ENCODE measurements at places on chromosomes 4 and X.

DNA sequence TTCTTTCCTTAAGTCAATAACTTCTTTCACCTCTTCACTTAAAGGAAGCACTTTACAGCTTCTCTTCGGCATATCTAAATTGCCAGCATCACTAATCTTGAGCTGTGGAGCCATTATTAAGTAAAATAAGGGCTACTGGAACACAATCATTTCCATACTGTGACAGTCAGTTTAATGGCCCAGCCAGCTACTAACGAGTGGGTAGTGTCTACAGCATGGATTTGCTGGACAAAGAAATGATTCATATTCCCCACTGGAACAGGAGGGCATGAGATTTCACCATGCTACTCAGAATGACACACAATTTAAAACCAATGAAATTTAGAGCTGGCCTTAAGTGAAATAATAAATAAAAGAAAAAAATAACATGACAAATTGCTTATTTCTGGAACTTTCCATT is 72.1 kb downstream of the DDIT4L start:
- no peak for DNase-seq

DNA sequence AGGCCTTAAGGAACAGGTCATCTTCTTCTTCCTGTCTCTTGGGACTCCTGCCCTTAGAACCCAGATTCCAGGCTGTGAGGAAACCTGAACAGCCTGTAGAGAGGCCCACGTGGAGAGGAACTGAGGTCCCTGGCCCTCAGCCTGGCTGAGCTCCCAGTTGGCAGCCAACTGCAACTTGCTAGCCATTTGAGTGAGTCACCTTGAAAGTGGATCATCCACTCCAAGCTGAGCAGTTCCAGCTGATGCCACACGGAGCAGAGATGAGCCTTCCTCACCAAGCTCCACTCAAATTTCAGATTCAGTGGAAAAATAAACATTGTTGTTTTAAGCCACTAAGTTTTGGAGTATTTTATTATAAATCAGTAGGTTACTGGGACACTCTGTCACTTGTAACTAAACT is 392.5 kb downstream of the BCOR start:
- DNase-seq = no peak

GRCh38 chr4:101005659-101006058 is 341.7 kb downstream of the PPP3CA start:
- no peak for DNase-seq

DNA sequence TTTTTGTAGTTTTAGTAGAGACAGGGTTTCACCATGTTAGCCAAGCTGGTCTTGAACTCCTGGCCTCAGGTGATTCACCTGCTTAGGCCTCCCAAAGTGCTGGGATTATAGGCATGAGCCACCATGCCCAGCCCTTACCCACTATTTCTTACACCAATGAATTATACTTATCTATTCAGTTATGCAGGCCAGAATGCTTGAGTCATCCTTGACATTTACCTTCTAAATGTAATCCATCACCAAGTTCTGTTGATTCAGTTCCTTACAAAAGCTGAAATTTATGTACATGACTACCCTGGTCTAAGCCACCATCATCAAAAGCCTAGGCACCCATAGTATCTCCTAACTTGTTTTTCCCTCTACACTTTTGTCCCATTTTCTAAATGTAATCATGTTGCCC is 585.7 kb downstream of the IL15 start:
- no peak for DNase-seq

DNA sequence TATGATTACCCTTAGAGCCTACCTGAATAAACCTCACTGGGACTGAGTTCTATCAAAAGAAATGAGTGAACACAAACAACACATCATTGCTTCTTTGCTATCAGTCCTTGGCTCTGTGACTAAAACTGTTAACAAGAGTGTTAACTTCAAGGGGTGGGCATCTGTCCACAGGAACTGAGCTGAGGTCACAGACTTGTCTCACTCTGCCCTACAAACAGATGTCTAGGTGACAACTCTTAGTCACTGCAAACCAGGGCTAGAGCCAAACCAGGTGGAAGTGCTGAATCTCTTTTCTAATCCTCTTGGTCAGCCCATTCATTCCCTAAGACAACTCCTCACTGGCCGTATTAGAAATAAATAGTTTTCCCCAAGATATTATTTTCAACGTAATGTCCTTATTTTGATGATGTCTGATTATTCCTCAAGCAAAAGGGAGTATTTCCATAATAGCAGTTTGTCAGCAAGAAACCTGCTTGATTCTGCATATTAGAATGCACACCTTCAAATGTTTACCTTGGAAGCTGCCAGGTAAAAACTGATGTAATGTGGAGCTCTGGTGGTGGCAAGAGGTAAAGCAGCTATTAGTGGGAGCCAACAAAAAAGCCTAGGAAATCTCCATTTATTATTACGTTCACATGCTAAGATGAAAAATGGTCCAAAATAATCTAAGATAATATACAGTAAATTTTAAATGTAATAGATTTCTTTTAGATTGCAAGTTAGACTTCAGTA is 4.0 kb downstream of the COL25A1 start:
- DNase-seq = no peak
